ENCODE measurements at places on chromosomes 11 and 22. TPM values are rescaled to one million over a fixed set of nuclear protein-coding genes. Genes with fewer than 3 reads are reported as not detected.

NLRP14 gene
- total RNA-seq = 0.10 TPM

UCP3 gene
- total RNA-seq = 0.58 TPM

PPARA gene
- 122 TPM for total RNA-seq

SAA1 gene
- total RNA-seq = 34,062 TPM

TRIM49 gene
- not detected for total RNA-seq

MUC5AC gene
- total RNA-seq = 0.03 TPM

MS4A3 gene
- total RNA-seq = 0.25 TPM

ZNF214 gene
- total RNA-seq = 1.8 TPM

OR4A5 gene
- total RNA-seq = not detected

TIMM10 gene
- 39.3 TPM for total RNA-seq

UBQLNL gene
- 0.23 TPM for total RNA-seq

POLD3 gene
- total RNA-seq = 3.0 TPM

TRPM5 gene
- total RNA-seq = not detected

MMP1 gene
- total RNA-seq = not detected

OR10A2 gene
- total RNA-seq = not detected

PLCB3 gene
- total RNA-seq = 6.8 TPM

PIH1D2 gene
- 0.91 TPM for total RNA-seq

CARNS1 gene
- 0.28 TPM for total RNA-seq

SCN4B gene
- total RNA-seq = 0.20 TPM

YPEL1 gene
- total RNA-seq = 2.4 TPM

ALX4 gene
- not detected for total RNA-seq

MOB2 gene
- total RNA-seq = 12.6 TPM

RTN4RL2 gene
- 22.0 TPM for total RNA-seq

DDTL gene
- not detected for total RNA-seq

MMP27 gene
- total RNA-seq = not detected

ANGPTL5 gene
- not detected for total RNA-seq

IGLL1 gene
- total RNA-seq = not detected

HBB gene
- 143 TPM for total RNA-seq

OR51I1 gene
- total RNA-seq = not detected

NAV2 gene
- total RNA-seq = 32.0 TPM

EXPH5 gene
- 12.8 TPM for total RNA-seq

SMC1B gene
- not detected for total RNA-seq

IGLL5 gene
- total RNA-seq = 1.2 TPM

KCTD21 gene
- 12.5 TPM for total RNA-seq

HEPHL1 gene
- total RNA-seq = not detected

DRD2 gene
- total RNA-seq = not detected

ATP5MG gene
- 94.9 TPM for total RNA-seq

BAIAP2L2 gene
- total RNA-seq = 1.1 TPM

SLC5A4 gene
- not detected for total RNA-seq

MMP7 gene
- 1.5 TPM for total RNA-seq

OR5M3 gene
- not detected for total RNA-seq

TRIM34 gene
- total RNA-seq = 1.3 TPM

HEPACAM gene
- total RNA-seq = 27.2 TPM

FAM227A gene
- total RNA-seq = 0.03 TPM

FAM83F gene
- 6.6 TPM for total RNA-seq
